Activated T-helper 1 cell treated with anti-CD3 and anti-CD28 coated beads, Interleukin-12 subunit alpha, Interleukin-12 subunit beta, Interleukin-2, Interleukin-4 antibody, amounts not matched to agents 30 ng/mL and 10 ng/mL and 1 ng/mL, durations not matched to agents 14 hours and 24 hours and 36 hours (primary cell): ENCODE measurements at places on chromosomes 6 and 20.

DNA sequence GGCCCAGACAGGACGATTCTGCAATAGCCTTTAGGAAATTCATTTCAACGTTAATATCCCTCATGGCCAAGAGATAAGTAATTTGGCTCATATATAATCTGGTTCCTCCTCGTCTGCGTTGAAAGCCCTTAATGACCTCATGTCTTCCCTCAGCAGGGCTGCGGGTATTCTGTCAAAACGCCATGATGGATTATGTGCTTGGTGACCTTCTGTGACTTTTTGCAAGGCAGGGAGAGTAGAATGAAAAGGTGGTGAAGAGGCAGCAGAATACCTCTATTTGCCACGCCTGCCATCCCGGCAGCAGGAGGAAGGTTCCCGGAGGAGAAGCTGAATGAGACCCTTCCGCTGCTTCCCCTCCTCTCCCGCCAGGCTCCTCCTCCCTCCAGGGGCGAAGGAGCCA, 41.1 kb upstream of the SPACA1 start:
- DNase-seq: no peak

GRCh38 chr20:4130404-4131189, 115.2 kb upstream of the RNF24 start:
- DNase-seq: peak; percentile 65

DNA sequence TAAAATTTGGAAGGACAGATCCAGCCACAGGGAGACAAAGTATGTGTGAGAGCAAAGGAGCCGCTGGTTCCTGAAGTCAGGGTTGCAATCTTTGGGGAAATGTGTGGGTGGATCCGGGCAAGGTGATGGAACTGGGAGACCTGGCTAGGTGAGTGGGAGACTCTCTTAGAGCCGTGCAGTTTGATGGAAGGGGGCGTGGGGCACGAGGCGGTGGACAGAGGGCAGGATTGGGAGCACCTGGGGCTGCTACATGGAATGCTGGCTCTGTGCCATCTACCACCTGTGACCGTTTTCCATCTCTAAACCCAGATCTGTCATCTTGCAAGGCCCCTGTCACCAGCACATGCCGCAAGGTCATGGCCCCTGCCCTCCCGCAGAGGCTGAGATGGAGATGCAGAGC, 268.4 kb downstream of the SMOC2 start:
- no peak for DNase-seq

DNA sequence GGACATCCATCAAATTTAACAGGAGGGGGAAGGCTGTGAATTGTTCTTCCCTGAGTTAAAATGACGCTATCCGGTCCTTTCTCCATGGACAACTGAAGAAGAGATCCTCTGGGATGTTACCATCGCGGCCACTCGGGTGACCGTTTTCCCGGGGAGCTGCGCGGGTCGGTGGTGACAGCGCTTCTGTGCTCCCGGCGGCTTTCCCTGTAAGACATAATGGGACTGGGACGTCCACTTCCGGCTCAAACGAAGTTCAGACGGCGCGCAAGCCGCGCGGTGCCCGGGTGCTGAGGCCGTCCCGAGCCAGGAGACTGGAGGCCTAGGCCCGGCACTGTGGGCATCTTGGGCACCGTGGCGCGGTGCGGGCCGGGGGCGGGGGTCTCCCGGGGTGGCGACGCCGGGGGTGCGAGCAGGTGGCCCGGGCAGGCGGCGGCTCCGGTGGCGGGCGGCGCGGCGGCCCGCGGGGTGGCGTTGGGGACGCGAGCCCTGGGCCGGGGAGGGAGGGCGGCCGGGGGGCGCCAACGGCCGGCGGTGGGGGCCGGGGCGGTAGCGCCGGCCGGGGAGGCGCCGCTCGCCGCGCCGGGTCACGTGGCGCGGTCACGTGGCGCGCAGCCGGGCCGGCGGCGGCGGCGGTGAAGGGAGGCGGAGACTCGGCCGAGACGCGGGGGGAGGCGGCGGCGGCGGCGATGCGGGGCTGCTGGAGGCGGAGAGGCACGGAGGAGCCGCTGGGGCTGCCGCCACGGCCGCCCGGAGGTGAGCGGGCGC, 63.6 kb downstream of the GTF2H5 start:
- DNase-seq: peak; percentile 72

DNA sequence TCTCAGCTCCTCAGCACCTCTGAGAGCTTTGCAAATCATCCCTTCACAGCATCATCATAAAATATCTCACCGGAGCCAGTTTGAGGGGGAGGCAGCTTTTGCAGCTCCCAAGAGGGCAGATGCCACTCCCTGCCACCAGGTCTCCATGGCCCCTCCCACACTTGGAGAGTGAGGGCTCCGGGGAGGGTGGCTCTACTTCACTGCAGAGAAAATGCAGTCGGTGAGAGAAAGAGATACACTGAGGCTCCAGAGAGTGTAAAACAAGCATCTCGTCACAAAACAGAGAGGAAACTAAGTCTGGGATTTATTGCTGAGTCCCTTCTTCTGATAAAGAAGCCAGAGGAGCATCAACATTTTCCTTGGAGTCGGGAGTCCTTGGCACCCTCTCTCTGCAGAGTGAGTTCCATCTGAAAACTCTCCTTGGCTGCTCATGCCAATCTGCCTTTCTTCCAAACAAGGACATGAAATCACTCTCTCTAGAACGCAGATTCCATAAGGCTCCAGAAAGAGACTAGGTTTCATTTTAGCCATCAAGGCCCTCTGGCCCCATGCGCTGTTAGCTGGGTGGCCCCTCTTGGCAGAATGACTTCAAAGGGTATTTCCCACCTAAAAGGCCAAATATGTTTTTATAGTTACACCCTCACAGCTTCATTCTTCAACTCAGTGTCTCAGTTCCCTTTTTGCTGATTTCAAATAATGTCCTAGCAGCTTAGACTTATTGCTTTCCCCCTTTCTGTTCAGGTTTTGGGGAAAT, 70.6 kb upstream of the F13A1 start:
- no peak for DNase-seq

DNA sequence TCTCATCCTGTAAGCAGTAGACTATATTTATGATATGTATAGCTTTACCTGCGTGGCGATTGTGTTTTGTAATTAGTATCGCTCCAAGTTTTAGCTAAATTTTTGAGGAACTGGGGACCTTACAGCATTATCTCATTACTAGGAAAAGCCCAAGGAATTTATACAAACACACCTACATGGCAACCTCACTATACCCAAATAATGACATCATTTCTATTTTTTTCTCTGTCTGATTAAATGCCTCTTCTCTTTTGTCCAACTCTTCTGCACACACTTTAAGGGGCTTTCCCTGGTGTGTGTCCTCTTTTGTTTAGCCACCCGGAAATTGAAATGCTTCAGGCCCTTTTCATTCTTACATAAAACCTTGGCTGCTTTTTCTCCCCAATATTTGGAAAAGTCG, 82.9 kb upstream of the EXOC2 start:
- DNase-seq: no peak

- no peak for DNase-seq
Observed at GRCh38 chr6:110939429-110940200, 18.9 kb upstream of the GTF3C6 start.
